ENCODE measurements at places on chromosomes 6 and 20.

GRCh38 chr20:50601511-50602431 lies 89.6 kb downstream of the RIPOR3 start:
- no peak for DNase-seq

- no peak for DNase-seq
Measured at GRCh38 chr6:133277900-133278545, 36.9 kb downstream of the EYA4 start.

GRCh38 chr6:119540417-119540816 lies 190.9 kb upstream of the MAN1A1 start:
- no peak for DNase-seq

GRCh38 chr20:63194007-63194796 lies 21.7 kb downstream of the YTHDF1 start:
- no peak for DNase-seq

DNA sequence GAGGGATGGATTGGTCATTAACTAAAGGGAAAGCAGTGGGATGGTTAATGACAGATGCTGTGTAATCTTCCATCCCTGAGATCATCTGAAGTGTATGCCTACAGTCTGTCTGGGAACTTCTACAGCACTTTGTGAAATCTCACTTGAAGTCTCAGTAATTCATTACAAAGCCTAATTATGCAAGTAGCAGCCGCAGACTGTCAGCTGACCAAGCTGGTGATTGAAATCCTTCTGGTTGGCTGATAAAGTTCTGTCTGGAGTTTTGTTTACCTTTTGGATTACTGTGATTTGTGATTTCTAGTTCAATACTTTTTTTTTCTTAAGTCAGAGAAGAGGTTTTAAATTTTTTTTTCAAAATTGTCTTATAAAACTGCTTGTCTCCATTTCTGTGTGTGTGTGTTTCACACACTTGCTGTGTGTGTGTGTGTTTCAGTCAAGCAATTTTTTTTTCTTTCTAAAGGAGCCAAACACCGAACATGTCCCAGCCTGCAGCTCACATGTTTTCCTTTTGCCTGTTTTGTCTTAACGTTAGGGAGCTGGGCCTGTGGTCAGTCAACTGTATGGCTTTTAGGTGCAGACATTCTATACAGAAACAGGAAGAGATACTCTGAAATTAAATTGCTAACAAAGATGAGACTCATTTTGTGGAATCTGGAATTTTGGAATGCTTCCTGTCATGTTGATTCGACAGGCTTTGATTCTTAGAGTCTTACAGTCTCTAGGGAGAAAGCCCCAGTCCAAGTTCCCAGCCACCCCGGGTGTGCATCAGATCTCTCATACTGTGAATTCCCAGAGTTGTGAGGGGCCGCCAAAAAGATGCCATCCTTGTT lies 28.5 kb upstream of the ADGRF4 start:
- DNase-seq: no peak
